Natural killer cell treated with Interleukin-12 subunit alpha and Interleukin-12 subunit beta and Interleukin-15 and Interleukin-18, amount 100 ng/mL, for 72 hours (primary cell): ENCODE measurements at places on chromosomes 7 and 10. TPM values are rescaled to one million over a fixed set of nuclear protein-coding genes. Genes with fewer than 3 reads are reported as not detected.

The EGR2 gene
- 116 TPM for total RNA-seq

DNA sequence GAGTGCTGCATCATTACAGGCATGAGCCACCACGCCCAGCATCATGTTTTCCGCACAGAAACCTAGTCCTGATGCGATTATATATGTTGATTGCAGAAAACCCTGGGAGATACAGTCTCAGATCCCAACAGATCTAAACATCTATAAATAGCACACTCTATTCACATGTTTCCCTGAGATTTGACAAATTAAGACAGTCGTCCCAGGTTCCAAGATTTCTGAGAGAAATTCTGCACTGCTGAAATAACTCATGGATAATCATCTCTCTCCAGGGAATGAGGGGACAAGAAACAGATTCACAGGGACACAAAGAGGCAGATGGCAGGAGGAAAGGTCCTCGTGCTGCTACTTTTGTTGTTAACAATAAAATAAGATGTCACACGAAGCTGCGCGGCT, 393.1 kb upstream of the CELF2 start:
- H3K4me3 ChIP-seq: no peak overlapping the region
- H3K27ac ChIP-seq: no peak overlapping the region
- no peaks in the 10 kb centered on the region for H3K4me1 ChIP-seq
- H3K27me3 ChIP-seq: no peaks in the 10 kb centered on the region

DNA sequence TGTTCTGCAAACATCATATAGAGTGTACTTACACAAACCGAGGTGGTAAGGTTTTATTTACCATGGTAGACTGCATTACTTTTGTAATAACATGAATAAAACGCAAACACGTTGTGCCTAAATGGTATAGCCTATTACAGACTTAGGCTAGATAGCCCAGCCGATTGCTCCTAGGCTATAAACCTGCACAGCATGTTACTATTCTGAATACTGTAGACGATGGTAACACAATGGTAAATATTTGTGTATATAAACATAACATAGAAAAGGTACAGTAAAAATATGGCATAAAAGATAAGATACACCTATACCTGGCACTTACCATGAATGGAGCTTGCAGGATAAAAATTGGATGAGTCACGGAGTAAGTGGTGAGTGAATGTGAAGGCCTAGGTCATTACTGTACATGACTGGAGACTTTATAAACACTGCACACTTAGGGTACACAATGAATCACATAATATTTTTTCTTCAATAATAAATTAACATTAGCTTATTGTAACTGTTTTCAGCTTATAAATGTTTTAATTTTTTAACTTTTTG, 16.3 kb downstream of the AKR1D1 start:
- H3K4me3 ChIP-seq: no peak overlapping the region
- no peak for DNase-seq
- H3K27ac ChIP-seq: no peak overlapping the region
- no peaks in the 10 kb centered on the region for H3K36me3 ChIP-seq
- H3K27me3 ChIP-seq: peaks cover 12% of the 10 kb centered on the region

The STRIP2 gene
- 11.3 TPM for total RNA-seq

DNA sequence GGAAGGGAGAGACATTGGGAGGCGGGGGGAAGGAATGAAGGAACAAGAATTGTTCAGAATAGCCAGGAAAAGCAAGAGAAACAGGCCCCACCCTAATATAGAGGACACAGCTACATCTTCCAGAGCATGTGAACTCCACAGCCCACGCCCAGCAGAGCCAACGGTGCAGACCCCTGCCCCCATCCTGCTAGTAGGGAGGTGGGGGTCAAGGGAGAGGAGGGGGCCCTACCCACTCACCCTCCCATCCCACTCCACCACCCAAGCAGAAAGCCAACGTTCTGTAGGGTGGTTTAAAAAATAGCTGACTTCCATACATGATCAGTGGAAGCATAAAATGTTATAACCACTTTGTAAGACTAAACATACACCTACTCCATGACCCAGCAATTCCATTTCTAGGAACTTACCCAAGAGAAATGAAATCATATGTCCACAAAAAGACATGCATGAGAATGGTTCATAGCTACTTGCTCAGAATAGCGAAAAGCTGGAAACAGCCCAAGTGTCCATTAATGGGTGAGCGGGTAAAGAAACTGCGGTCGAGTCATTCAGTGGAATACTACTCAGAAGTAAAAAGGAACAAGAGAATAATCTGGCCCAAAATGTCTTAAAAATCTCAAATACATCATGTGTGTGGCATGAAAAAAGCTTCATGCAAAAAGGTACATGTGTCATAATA, 31.8 kb downstream of the CTBP2 start:
- peak overlapping the region; percentile 12 for H3K27ac ChIP-seq
- H3K36me3 ChIP-seq: no peaks in the 10 kb centered on the region
- no peaks in the 10 kb centered on the region for H3K27me3 ChIP-seq
- H3K4me3 ChIP-seq: peak overlapping the region; percentile 25
- H3K4me1 ChIP-seq: peaks cover 58% of the 10 kb centered on the region
- DNase-seq: no peak

DNA sequence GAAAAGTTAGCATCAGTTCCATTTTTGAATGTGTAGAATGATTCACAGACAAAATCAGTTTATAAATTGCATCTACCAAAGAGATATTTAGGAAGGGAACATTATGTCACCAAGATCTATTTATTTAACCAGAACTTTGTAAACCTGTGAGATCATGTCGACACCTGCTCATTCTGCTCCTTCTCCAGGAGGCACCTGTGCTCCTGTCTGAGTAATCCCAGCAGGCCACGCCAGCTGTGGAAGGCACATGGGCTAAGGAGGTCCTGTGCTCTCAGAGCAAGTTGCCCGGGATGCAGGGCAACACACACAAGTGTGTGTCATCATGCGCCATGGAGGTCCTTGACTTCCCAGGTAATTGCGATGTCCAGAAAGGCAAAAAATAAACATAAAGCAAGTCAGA, 45.5 kb upstream of the ADARB2 start:
- no peaks in the 10 kb centered on the region for H3K4me1 ChIP-seq
- DNase-seq: no peak
- no peak overlapping the region for H3K4me3 ChIP-seq
- no peaks in the 10 kb centered on the region for H3K36me3 ChIP-seq
- no peak overlapping the region for H3K27ac ChIP-seq
- H3K27me3 ChIP-seq: no peaks in the 10 kb centered on the region

DNA sequence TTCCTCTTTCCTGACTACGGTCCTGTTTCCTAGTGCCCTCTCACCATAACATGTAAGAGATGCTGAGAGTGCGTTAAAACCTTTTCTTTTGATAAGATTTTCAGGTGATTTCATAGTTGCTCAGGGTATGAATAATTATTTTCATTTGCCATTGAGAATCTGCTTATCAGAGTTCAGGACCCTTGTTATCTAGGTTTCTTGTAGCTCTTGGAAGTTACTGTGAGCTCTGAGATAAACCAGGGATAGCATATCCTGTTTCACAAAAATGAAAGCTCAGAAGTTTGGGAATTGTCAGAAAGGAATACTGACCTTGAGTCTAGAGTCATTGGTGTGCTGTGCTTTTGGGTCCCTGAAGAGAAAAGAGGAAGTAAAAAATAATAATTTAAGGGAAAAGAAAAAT, 76.8 kb upstream of the PRKG1 start:
- no peak for DNase-seq
- no peak overlapping the region for H3K27ac ChIP-seq
- H3K4me3 ChIP-seq: no peak overlapping the region
- no peaks in the 10 kb centered on the region for H3K36me3 ChIP-seq
- H3K4me1 ChIP-seq: no peaks in the 10 kb centered on the region

- peaks cover 8% of the 10 kb centered on the region for H3K4me1 ChIP-seq
- no peak for DNase-seq
- H3K27me3 ChIP-seq: no peaks in the 10 kb centered on the region
- H3K4me3 ChIP-seq: no peak overlapping the region
- H3K36me3 ChIP-seq: no peaks in the 10 kb centered on the region
These were observed 116.6 kb downstream of the ADCY1 start for GRCh38 chr7:45690762-45691150.

GRCh38 chr10:118383699-118384098, 41.6 kb upstream of the FAM204A start:
- no peak overlapping the region for H3K27ac ChIP-seq
- no peaks in the 10 kb centered on the region for H3K4me1 ChIP-seq
- no peak overlapping the region for H3K4me3 ChIP-seq
- no peak for DNase-seq

The DNAJC1 gene
- 53.5 TPM for total RNA-seq

DNA sequence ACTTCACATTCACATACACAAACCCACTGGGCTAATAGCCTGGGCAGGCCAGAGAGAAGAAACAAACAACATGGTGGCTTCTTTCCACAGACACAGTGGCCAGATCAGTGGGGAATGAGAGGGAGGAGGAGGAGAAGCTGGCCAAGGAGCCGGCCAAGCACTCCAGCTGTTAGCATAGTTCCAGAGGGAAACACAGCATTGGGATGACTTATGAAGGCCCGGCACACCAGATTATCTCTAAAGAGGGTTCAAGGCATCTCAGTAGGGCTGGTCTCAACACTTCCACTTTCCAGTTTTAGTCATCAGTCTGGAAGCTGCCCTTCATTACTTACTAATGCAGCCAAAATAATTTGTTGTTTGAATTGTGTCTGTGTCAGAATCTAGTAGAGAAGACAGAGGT, 42.1 kb upstream of the GPR26 start:
- no peaks in the 10 kb centered on the region for H3K4me1 ChIP-seq
- no peak overlapping the region for H3K27ac ChIP-seq
- H3K36me3 ChIP-seq: no peaks in the 10 kb centered on the region
- H3K27me3 ChIP-seq: peaks cover 31% of the 10 kb centered on the region

GRCh38 chr10:133415752-133416151, 8.7 kb downstream of the SPRN start:
- H3K36me3 ChIP-seq: peaks cover 44% of the 10 kb centered on the region
- H3K27me3 ChIP-seq: no peaks in the 10 kb centered on the region
- no peaks in the 10 kb centered on the region for H3K4me1 ChIP-seq
- no peak for DNase-seq

The SEC31B gene
- 22.7 TPM for total RNA-seq

- H3K4me3 ChIP-seq: peak overlapping the region; percentile 8
- peaks cover 8% of the 10 kb centered on the region for H3K4me1 ChIP-seq
- no peak overlapping the region for H3K27ac ChIP-seq
- DNase-seq: no peak
These were observed 152.7 kb upstream of the NRP1 start for GRCh38 chr10:33487014-33487776.

DNA sequence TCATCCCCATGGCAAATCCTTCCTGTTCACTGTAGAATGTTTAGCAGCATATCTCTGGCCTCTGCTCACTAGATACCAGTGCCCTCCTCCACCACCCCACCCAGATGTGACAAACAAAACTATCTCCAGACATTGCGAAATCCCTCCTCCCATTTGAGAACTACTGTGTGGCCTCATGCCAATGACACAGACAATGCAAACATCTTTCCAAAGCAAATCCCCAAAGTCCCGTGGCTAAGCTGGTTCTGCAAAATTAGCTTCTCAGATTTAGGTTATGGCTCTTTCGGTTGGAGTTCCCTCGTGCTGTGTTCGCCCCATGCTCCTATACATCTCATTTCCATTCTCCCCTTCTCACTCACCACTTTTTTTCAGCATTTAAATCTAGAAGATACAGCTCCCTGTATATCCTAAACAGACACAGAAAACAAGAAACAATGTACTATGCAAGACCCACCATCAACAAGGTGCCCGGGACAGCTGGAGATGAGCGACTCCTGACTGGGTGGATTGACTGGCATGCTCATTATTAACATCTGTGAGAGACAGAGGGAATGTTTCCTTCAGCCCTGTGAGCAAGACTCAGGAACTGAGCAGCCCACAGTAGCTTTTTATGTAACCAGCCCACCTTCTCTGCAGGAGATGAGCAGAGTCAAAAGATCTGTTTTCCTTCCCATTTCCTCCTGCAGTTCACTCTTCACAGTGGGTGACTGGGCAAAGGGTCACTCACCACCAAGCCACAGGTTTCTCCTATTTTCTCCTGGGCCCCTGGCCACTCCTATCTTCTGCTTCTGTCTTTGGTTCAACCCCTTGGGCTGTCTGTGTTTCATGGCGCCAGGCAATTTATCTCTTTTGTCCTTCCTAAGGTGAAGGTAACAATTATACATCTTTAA, 225.7 kb upstream of the AOAH start:
- peaks cover 21% of the 10 kb centered on the region for H3K4me1 ChIP-seq
- H3K27me3 ChIP-seq: no peaks in the 10 kb centered on the region
- H3K27ac ChIP-seq: no peak overlapping the region
- no peak for DNase-seq

- DNase-seq: no peak
- H3K4me1 ChIP-seq: peaks cover 5% of the 10 kb centered on the region
- H3K36me3 ChIP-seq: no peaks in the 10 kb centered on the region
- H3K27me3 ChIP-seq: no peaks in the 10 kb centered on the region
These were observed 82.0 kb downstream of the FGFR2 start for GRCh38 chr10:121516093-121516865.

- H3K27me3 ChIP-seq: peaks cover 32% of the 10 kb centered on the region
- no peak overlapping the region for H3K27ac ChIP-seq
- H3K4me1 ChIP-seq: no peaks in the 10 kb centered on the region
- H3K36me3 ChIP-seq: no peaks in the 10 kb centered on the region
These were observed 446.1 kb downstream of the KCNMA1 start for GRCh38 chr10:77191324-77192049.

DNA sequence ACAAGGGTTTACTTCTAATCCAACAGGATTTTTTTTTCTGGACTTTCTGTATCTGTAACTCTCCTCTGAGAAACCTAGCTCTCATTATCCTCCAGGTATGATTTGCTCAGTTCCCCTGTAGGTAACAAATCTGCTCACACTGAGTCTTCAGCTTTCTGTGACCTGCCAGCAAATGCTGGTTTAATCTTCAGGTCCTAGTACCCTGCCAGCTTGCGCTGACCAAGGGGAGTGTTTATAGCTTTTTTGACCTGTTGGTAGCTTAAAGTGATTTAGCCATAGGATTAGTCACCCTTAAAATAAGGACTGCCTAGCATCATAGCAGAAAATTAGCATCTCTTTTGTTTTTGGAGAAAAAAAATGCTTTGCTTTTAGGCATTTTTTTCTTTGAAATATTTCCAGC, 22.4 kb downstream of the SND1 start:
- no peak overlapping the region for H3K4me3 ChIP-seq
- no peaks in the 10 kb centered on the region for H3K27me3 ChIP-seq
- no peak for DNase-seq
- peaks cover 31% of the 10 kb centered on the region for H3K4me1 ChIP-seq

- no peak overlapping the region for H3K27ac ChIP-seq
- peaks cover 62% of the 10 kb centered on the region for H3K27me3 ChIP-seq
- no peaks in the 10 kb centered on the region for H3K4me1 ChIP-seq
- H3K4me3 ChIP-seq: no peak overlapping the region
- no peaks in the 10 kb centered on the region for H3K36me3 ChIP-seq
These were observed 83.3 kb upstream of the DNAJC1 start for GRCh38 chr10:22086730-22087401.

- no peak for DNase-seq
- H3K36me3 ChIP-seq: no peaks in the 10 kb centered on the region
- no peaks in the 10 kb centered on the region for H3K4me1 ChIP-seq
- H3K27me3 ChIP-seq: no peaks in the 10 kb centered on the region
- H3K27ac ChIP-seq: no peak overlapping the region
These were observed 142.8 kb upstream of the SEMA3E start for GRCh38 chr7:83791737-83792136.

DNA sequence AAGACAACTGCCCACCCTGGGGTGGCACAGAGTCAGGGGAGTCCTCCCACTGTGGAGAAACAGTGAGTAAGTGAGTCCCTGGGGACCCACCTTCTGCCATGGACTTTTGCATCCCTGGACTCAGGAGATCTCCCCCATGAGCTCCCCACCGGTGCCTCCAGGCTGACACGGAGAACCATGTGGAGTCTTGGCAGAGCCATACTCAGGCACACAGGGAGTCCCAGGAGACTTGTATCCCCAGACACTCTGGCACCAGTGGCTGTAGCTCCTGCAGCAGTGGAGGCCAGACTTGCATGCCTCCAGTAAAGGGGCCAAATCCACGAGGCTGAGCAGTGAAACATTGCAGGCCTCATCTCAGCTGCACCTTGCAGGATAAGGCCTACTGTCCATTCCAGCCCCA, 791.4 kb downstream of the PCDH15 start:
- H3K27ac ChIP-seq: no peak overlapping the region
- no peak for DNase-seq
- H3K36me3 ChIP-seq: peaks cover 5% of the 10 kb centered on the region
- no peaks in the 10 kb centered on the region for H3K4me1 ChIP-seq
- H3K27me3 ChIP-seq: no peaks in the 10 kb centered on the region
